Fibroblast of the aortic adventitia (primary cell): ENCODE measurements at places on chromosomes 1 and 21. TPM values are rescaled to one million over a fixed set of nuclear protein-coding genes. Genes with fewer than 3 reads are reported as not detected.

FMOD gene
- 6.6 and 9.1 TPM in 2 replicates for total RNA-seq

CFAP45 gene
- total RNA-seq: 0.27 and 1.4 TPM in 2 replicates

DNA sequence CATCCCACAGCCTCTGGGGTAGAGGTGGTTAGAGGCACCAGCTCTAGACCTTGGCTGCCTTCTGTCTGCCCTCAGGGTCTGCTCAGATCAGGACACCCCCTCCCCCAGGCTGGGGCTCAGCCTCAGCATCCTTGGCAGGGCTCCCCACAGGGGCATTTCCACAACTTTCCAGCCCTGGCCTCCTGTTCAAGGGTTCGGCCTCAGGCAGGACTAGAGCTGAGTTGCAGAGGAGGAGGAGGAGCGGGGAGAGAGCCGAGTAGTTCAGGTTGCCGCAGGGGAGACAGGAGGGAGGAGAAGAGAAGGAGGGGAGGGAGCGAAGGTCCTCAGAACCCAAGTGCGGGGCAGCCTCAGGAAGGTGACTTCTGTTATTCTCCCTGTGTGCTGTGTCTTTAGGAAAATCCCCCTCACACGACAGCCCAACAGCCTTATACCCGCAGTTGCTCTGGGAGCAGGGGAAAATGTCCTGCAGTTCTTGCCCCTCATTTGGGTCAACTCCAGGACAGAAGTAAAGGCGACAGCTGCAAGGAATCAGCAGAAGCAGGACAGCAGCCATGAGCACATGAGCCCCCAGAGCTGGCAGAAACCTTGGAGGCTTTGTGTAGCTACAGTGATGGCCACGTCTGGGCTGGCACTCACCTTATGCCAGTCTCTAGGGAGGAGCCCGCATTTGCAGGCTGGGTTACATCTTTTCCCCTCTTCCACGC is 46.5 kb upstream of the TENT5B start:
- DNase-seq: no peak

- DNase-seq: no peak
Observed at GRCh38 chr1:245475961-245476516, 321.3 kb downstream of the KIF26B start.

DNA sequence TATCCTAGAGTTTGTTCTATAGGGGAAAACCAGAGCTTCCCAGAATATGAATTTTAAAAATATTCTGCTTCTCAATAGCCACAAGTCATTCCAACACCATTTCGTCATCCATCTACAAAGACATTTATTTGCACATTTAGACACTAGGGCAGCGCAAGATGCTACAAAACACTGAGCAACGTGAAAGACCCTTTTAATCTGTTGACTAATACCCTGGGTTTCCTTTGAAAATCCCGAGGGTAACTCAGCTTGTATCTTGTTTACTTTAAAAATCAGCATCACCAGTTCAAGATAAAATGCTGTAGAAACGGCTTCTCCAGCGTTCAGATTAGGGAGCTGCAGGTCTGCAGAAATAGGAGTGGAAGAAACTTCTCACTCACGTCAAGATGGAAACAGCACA is 13.5 kb downstream of the PDPN start:
- DNase-seq: no peak
